ENCODE measurements at places on chromosomes 13 and 19. TPM values are rescaled to one million over a fixed set of nuclear protein-coding genes. Genes with fewer than 3 reads are reported as not detected.
A peak's percentile ranks its signal among the peaks of the same experiment; 100 is the strongest.

The SELENOV gene
- not detected for total RNA-seq

The ZNF444 gene
- total RNA-seq: 22.2 TPM

DNA sequence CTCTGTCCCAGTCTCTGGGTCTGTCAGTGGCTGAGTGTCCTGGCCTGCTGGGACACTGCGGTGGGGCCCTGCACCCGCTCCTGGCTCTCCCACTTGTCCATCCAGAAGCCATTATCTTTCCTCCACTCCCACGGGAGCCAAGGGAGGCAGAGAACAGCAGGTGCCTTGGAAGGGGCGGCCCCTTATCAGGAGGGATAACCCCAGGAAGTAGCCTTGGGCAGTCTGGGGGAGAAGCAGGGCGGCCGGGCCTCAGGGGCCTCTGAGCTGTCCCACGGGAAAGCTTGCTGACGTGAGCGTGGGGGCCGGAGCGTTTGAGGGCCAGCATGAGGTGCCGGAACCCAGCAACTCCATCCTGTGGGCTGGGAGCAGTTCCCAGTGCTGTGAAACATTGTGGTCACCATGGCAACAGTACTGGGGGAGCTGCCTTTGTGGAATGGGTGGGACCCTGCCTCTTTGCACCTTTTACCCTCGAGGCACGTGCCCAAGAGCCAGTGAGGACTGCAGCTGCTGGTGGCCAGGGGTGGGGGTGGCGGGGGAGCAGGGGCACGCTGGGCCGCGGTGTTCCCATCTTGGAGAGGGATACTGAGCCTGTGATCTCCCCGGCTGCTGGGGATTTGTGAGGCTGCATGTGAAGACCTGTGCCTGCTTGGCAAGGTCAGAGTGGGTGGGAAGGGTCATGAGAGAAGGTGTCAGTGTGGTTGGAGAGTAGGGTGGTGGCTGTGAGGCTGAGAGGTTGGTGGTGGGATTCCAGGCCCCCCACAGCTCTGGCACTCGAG is 20.9 kb downstream of the KLHL26 start:
- no peak for DNase-seq

DNA sequence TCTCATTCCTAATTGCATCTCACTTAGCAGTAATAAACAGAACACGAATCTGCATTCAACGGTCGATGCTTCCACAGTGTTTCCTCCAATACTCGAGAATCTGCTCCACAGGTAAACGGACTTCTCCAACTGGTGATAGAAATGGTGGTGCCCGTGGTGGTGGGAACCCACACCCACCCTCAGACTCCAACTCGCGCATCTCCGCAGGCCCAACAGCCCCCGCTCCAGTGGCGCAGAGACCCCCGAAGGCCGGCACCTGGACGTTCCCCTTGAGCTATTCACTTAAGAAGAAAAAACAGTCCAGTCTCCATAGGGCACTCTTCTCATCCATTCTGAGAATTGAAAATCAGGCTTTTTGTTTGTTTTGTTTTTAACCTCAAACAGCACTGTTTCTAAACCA is 13.8 kb upstream of the RASA3 start:
- DNase-seq: no peak

DNA sequence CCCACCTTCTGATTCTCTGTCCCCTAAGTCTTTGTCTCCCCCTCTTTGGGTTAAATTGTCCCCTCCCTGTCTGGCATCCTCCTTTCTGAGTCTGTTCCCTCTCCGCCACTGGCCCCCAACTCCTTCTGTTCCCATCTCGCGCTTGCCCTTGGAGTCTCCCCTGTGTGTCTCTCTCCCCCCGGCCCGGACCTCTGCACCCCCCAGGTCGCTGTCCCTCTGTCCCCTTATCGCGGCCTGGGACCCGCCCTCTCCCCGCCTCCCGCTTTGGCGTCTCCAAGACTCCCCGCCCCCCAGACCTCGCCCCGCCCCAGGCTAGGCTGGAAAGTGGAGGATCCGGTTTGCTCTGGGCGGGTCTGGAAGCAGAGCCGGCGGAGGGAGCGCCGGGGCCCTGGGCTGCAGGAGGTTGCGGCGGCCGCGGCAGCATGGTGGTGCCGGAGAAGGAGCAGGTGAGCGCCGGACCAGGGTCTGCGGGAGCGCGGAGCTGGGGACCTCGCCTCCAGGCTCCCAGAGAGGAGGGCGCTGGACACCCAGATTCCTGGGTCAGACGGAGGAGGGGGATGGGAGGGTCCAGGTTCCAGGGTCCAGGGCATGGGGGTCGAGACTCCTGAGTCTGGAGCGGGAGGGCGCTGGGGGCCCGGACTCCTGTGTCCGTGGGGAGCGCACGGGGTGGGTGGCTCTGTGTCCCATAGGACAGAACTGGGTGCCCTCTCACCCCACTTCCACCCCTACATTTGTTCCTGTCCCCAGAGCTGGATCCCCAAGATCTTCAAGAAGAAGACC is at the start of gene TRPM4:
TSS of gene TRPM4 (plus strand) at position 348 of the 780 bp plus-strand sequence. CDS start at position 423, 75 bp downstream.
- DNase-seq: no peak

DNA sequence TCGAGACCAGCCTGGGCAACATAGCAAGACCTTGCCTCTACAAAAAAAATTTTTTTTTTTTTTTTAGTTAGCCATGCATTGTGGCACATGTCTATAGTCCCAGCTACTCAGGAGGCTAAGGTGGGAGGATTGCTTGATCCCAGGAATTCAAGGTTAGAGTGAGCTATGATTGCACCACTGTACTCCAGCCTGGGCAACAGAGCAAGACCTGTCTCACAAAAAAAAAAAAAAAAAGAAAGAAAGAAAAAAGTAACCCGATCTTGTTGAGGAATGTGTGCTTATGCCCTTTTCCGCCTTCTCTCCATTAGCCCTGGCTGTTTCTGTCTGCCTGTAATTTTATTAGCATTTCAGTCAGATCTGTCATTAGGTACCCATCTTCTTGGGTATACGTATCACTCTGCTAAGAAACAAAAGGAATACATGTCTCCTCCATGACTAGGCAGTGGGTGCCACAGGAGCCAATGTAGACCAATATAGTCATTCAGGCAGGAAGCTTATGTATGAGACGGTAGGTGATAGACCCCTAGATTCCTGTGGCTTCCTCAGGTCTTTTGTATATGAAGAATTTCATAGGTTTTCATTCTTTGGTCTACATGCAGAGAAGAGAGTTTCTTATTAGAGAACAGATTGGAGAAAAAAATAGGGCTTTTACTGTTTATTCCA is 59.6 kb upstream of the NPAS1 start:
- DNase-seq: no peak

- no peak for DNase-seq
Observed at GRCh38 chr19:30385174-30385573, 13.0 kb downstream of the ZNF536 start.

DNA sequence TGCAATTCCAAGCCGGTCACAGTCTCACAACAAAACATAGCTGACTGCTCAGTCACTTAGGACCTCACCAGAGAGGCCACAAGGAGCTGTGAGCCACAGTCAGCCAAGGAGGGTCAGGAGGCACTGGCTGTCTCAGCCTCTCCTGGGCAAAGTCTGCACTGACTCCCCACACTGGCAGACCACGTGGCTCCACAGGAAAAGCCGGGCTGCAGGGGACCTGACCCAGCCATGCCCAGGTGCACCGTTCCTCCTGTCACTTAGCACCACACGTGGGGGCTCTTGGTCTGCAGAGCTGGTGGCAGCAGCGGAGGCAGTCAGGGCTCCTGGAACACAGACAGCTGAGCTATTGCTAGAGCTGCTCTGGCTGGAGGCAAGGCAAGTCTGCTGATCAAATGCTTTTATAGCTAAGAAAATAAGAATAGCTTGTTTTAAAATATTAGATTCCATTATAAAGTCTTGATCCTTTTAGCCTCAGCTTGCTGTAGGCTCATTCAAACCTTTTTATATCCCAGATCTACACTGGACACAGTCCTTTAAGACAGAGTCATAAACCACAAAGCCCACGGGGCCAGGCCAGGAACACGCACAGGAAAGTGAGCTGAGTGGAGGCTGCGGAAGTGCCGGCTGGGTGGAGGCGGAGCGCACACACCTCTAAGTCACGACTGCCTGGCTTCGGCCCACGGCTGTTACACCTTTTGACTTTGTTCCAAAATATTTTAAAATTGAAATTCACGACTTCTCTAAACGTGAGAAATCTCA is 744.1 kb downstream of the UQCRFS1 start:
- peak; percentile 27 for DNase-seq

All from naive thymus-derived CD4-positive, alpha-beta T cell (primary cell).